ENCODE measurements at places on chromosomes 5 and 9.

GRCh38 chr9:89941875-89942274, 337.1 kb downstream of the GADD45G start:
- no peak for DNase-seq

DNA sequence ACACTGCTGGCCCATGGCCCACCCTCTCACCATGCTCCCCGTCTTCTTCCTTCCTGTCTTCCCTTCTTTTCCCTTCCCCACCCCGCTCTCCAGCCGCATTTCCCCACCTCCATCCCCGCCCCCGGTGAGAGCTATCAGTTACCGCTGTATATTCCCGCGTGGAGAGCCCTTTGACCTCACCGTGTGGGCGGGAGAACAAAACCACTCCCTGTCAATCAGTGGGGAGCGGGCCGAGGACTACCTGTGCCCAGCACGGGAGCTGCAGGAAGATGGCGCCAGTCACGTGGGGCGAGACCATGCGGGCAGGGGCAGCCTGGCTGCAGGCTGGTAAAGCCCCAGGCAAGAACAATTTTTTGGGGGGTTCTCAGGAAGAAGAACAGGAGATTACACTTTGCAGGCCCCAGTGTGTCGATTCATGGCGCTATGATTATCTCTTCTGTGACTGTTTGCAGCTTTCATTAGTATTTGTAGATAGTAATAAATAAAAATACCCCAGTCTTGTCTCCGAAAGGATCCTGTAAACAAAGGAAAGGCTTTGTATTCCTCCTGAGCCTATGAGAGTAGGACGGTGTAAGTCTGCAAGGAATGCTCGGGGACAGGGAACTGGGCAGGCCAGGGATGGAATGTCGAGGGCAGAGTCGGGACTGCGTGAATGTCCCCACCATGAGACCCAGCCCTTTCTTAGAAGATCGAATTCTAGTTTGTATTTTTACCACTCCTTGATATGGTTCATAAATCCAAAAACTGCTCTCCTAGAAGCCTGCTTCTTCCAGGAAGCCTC, 14.8 kb upstream of the DMRT1 start:
- DNase-seq: no peak

DNA sequence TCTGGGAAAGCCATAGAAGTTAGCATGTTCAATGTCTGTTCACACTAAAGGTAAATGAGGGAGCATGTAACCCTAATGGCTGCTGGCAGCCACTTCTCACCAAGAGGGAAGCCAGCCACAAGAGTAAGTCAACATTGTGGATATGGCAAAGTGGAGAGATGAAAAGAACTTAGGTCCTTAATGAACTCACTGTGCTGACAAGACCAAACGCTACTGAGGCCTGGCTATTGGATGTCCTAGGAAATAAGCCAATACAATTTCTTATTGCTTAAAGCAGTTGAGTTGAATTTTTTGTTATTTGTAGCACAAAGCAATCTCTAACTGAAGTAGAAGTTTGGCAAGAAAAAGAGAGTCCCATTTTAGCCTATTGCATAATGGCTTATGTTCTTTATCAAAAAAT, 6.8 kb downstream of the GPR150 start:
- no peak for DNase-seq

- no peak for DNase-seq
These were observed 75.4 kb downstream of the RASEF start for GRCh38 chr9:82987370-82988189.

- DNase-seq: no peak
These were observed 16.5 kb upstream of the ROR2 start for GRCh38 chr9:91966503-91966902.

GRCh38 chr5:91118796-91119195, 264.3 kb downstream of the ARRDC3 start:
- no peak for DNase-seq

GRCh38 chr9:16532681-16533450, 337.6 kb downstream of the BNC2 start:
- no peak for DNase-seq

DNA sequence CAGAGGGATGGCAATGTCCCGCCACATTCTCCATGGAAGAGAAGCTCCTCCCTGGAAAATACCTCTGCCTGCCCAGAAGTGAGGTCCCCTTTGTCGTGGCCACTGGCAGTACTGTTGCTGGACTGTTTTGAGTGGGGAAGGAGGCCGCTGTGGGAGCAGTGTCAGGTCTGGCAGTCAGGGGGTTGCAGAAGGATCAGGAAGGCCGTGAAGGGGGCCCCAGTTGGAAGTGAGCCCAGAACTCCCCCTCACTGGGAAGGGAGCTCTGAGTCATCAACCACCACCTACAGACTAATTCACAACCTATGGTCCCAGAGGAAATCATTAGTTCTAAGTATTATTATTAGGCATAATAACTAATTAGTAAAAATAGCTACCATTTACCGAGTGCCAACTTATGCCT, 200.4 kb downstream of the TTLL11 start:
- no peak for DNase-seq

DNA sequence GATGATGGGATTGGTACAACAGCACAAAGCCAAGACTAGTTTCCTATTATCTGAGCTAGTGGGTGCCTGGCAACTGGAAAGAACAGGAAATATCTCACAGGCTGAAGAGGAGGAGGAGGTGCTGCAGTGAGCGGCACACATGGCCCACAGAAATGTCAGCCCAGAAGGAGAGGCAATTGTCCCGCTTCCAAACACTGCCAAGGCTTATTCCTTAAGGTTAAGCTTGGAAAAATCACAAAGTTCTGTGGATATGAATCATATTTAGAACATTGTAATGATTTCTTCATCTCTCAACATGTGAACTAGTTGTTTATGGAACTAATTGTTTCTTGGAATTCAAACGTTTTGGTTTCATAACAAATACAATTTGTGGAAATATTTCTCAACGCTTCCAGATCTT, 1019.5 kb upstream of the SEMA6A start:
- no peak for DNase-seq

DNA sequence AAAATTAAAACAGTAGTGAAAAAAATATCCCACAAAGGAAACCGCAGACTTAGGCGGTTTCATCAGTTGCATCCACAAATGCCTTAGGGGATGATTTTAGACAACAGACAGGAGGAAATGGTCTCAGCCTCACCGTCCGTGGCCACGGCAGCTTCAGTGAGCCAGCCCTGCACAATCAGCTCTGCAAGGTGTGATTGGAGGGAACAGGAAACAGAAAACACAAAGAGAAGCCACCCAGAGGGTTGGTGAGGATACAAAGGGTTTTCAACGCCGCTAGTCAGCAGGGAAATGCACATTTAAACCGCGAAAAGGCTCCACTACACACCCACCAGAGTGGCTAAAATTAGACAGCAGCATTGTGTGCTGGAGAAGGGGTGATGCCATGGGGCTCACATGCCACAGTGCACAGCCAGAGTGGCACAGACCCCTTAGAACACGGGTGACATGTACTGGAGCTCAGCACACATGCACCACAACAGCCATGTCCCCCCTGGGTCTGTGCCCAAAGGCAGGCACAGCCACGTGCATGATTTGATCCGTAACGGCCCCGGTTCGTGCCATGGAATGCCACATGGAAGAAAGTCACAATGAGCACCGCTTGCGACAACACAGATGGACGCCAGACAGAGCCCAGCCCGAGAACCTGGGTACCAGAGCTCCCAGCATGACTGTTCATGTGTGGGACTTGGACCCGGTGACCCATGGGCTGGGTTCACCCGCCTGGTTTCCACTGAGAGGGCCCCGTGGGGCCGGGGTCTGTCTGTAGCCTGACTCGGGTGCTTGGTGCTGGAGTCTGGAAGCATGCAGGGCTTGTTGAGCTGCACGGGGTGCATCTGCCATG, 18.3 kb upstream of the TERT start:
- peak; percentile 62 for DNase-seq

DNA sequence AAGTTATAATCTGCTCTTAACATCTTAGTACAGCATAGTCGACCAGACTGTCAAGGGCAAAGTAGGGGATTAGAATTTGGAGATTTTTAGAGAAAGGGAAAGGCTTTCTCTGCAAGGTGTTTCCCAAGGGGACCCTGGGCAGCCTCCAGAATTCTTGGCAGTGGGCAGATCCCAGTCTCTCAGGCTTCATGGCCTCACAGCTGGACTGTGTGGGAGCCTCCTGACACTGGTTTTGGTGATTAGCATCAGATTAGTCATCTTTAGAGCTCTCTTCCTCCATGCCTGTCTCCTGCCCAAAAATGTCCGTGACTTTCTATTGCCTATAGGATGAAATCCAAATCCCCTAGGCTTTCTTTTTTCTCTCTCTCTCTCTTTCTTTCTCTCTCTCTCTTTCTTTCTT, 370.7 kb downstream of the ZSWIM6 start:
- DNase-seq: no peak

DNA sequence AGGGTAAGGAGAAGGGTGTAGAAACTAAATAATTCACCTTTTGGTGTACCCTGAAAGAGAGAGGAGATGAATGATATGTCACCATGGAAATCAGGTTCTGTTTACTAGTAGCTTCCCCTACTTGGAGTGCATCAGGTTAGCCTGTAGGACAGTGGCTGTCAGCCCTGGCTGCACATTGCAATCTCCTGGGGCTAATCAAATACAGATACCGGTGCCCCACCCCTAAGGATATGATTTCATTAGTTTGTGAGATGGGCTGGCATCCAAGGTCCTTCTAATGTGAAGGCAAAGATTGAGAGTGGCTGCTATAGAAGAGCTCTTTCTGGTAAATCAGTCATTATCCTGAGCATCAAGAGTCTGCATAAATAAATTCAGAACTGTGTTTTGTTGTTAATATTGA, 47.2 kb downstream of the INSYN2B start:
- DNase-seq: no peak

GRCh38 chr9:99834474-99834873, 12.8 kb downstream of the NR4A3 start:
- no peak for DNase-seq

All from SIG-M5 (cell line).